CMK (cell line): ENCODE measurements at places on chromosomes 12 and 14.

GRCh38 chr12:69500631-69501030 is 30.4 kb downstream of the FRS2 start:
- no peak for DNase-seq

GRCh38 chr12:27400856-27401354 is 45.6 kb upstream of the SMCO2 start:
- no peak for DNase-seq

DNA sequence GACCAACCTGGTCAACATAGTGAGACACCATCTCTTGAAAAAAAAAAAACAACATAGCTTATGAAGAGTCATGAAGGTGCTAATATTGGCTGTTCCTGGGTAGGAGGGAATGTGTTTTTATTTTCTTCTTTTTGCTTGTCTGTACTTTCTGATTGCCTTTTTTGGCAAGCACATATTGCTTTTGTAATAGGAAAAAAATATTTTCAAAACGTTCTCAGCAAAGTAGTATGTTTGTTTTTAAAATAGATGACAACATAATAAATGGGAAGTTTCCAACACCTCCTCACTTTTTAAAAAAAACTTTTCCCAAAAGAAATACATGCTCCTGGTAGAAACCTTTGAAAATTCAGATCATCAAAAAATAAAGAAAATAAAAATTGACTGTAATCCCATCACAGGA is 20.9 kb downstream of the FOS start:
- no peak for DNase-seq

GRCh38 chr14:58947814-58948445 is 240.5 kb upstream of the DAAM1 start:
- DNase-seq: no peak

DNA sequence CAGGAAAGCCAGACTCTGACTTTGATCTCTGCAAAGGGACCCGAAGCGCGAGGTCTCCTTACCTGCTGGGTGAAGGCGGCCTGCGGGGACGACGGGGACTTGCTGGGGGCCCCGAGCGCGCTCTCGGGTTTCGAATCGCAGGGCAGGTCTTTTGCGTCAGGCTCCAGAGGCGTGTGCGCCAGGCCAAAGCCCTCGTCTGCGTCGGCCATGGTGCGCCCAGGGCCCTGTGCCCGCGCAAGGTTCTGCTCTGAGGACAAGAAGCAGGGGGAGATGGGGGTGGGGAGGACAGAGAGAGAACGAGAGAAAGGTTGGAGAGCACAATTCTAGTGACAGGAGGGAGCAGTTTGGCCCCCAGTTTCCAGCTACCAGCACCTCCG is 2.3 kb downstream of the TBX5 start:
- no peak for DNase-seq

- DNase-seq: no peak
Measured at GRCh38 chr12:49937639-49938300, 12.8 kb upstream of the AQP2 start.

- no peak for DNase-seq
Measured at GRCh38 chr14:97920201-97920600, 1123.0 kb downstream of the VRK1 start.

DNA sequence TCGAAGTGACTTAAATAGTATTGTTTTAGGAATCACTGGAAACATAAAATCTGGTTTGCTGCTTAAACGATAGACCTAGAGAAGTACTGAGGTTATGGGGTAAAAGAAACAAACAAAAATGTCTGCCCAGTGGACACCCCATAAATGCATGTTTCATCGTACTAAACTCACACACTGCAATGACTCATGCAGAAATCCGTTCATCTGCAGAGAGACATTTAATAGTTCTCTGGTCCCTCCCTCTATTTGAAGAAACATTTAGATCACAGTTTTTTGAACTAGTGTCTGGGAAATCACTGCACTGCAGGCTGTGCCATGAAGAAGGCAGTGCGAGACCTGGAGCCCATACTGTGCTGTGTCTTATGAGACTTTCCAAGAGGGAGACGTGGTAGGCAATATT is 25.5 kb downstream of the SLC17A8 start:
- no peak for DNase-seq

DNA sequence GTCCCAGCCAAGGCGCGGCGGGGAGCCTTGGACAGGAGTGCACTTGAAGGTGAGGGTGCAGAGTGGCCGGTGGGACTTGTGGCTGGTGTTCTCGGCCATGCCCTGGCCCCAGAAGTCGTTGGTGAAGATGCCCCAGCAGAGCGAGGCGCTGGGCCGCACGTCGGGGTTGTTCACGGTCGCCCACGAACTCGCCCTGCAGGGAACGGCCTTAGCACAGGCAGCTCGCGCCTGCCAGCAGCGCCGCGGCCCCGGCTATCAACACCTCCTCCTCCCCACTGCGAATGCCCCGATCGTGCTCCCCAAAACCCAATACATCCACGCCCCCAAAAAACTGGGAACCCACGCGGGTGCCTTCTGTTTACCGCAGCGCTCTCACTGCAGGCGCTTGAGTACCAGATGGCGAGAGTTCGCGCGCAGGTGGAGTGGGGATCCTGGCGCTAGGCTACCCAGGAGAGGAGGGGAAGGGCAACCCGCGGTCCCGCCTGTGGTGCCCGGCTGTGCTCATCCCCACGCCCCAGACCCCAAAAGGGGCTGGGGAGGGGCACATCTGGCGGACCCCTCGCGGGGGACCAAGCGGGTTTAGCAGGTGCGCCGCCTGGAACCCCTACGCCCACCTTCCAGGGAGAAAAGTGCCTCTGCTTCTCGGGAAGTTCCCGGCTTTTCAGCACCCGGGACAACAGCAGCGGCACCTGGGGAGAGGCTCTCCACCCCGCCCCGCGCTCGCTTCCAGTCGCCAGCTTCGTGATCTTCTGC is 386.3 kb upstream of the TMTC1 start:
- DNase-seq: no peak

- DNase-seq: no peak
Measured at GRCh38 chr12:50246873-50247612, 36.3 kb downstream of the LIMA1 start.
